T-helper 1 cell (primary cell): ENCODE measurements at places on chromosomes 7 and 10.

DNA sequence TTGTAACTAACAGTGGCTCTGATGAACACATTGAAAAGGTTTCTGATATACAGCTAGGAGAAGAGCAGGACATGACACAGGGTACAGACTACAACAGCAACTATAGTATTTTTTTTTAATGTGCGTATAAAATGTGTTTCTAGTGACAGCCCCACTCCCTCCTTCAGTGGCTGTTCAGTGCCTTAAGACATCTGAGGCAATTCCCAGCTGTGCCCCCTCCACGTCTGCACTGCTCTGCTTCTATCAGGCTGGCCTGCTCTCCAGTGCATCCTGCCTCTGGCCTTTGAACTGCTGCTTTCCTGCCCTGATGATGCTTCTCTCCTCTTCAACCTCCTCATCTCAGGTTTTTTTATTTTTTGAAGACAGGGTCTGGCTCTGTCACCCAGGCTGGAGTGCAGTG, 111.2 kb downstream of the SPAG6 start:
- no peak for DNase-seq

DNA sequence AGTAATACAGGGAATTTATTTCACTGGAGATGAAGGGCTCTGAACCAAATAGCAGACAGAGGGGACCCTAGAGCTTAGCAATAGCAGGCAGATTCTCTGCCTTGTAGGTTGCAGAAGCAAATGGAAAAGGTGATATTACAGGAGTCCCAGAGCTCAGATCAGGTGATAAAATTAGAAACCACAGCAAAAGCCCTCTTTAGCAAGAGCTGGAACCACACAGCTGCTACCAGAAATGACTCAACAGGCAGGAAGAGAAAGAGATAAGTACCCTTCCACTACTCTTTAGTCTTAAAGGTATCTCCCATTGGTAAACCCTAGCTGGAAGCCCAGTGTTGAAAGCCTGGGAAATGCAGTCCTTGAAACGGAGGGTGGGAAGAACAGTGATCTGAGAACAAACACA, 535.6 kb upstream of the GHITM start:
- DNase-seq: no peak

DNA sequence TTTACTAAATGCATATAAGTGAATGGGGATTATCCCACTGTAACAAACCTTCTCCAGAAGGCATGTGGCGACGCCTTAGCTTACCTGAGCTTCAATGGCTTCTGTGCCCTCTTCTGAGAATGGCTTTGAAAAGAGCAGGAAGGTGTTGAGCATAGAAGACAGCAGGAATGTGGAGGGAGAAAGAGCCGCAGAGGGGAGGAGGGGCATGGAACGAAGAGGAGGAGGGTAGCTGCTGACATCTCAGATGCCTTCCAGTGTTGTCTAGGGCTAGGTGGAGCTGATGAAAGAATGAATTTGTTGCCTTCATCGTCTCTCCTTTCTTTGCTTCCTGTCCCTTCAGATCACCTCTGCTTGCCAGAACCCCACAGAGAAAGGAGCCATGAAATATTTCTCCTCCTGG, 86.2 kb downstream of the ITIH5 start:
- DNase-seq: no peak

DNA sequence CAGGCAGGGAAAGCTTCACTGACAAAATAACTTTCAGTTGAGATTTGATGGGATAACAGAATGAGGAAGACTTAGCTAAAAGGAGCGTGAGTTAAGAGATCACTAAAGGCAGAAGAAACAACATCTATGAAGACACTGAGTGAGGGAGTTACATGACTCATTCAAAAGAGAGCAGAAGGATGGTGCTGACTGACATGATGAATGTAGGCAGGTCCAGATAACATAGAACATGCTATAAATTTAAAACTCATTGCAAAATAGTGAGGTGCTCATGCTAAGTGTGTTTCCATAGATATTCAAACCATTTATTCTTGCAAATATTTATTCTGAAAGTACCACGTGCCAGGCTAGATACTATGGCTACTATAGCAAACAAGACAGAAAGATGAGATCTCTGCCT, 116.4 kb upstream of the DGKB start:
- no peak for DNase-seq

GRCh38 chr10:48535416-48536155, 69.3 kb downstream of the ARHGAP22 start:
- DNase-seq: no peak

GRCh38 chr7:116522247-116522646, 2.6 kb upstream of the CAV1 start:
- no peak for DNase-seq

DNA sequence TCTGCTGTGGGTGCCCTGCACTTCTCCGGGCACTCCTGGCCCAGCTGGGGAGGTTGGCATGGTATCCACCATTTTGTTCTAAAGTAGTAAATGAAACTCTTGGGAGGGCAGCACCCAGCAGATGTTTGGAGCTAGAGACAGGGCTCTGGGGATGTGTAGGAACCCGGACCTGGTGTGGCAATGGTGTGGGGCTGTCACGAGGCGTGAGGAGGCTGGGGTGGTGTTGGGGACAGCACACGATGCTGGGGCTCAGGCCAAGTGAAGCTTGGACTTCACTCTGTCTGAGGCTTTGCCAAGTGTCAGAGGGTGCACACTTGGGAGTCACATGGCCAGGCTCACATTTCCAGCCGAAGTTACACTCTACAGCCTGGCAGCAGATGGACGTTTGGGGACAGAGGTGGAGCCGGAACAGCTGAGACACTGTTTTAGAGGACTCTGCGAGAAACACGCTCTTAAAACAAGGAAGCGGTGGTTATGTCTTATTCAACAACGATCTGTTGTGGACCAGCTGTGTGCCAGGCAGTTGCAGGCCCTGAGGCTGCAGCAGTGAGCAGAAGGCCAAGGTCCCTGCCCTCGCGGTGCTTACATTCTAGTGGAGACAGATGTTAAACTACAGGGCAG, 118.2 kb downstream of the CUX1 start:
- no peak for DNase-seq

DNA sequence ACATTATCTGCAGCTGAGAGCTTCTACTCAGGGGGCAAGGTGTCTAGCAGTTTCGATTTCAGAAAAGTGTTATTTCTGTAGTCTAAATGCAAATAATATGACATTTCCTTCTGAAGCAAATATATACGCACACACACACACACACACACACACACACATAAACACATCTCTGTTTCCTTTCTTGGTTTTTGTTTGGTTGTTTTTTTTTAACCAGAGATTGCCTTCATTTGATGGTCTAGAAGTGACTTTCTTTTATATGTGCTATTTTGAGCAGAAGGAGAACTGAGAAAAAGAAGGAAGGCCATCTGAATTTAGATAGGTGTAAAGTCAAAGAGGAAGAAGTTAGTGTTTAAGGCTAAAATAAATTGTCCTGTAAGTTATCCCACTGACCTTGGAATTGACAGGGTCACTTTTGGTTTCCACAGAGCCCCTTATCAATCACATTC, 142.2 kb downstream of the TRIL start:
- DNase-seq: no peak

GRCh38 chr10:86314616-86315548, 51.7 kb downstream of the GRID1 start:
- DNase-seq: no peak

DNA sequence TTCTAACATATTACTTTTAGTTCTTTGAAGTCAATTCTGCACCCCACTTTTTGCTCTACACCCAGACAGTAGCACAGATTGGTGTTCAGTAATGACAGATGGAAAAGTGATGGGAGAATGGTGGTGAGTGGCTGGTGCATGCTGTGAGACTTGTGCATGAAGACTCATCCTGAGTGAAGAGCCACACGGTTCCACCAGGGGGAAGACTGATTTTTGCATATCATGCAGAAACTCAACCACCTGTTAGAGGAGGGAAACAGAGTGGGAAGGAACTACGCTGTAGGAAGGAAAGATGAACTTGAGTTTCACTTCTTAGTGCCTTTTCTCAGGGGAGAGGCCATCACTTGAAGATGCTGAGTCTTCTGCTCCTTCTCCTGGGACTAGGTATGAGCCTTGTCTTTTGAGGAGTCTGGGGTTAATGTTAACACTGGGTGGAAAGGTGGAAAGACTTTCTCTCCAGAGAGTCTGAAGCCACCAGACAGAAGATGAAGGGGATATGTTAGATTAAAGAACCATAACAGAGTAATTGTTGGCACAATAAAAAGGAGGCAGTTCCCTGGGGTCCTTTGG, 9.3 kb upstream of the PRSS1 start:
- DNase-seq: no peak

GRCh38 chr10:11397980-11398580, 213.4 kb downstream of the USP6NL start:
- DNase-seq: no peak

GRCh38 chr7:71198887-71199286, 66.9 kb downstream of the GALNT17 start:
- DNase-seq: no peak

DNA sequence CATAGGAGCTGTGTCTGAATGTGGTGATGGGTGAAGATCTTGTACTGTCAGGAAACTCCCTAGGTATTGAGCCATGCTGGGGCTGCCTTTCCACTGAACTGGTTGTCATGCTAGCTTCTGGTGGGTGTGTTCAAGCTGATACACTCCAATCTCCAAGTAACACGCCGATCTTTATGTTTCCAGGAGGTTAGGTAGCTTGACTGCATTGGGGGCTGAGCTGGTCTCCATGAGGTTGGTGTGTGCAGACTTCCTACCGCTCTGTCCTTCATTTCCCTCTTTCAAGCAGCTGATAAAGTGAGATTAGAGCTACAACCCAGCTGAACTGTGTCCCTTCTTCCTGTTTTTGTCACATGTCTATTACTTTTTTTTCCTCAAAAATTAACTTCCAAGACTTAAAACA, 265.5 kb downstream of the ANKRD30A start:
- no peak for DNase-seq

GRCh38 chr7:120400806-120401455, 128.0 kb downstream of the KCND2 start:
- no peak for DNase-seq

GRCh38 chr7:137025469-137026175, 157.2 kb downstream of the CHRM2 start:
- no peak for DNase-seq

DNA sequence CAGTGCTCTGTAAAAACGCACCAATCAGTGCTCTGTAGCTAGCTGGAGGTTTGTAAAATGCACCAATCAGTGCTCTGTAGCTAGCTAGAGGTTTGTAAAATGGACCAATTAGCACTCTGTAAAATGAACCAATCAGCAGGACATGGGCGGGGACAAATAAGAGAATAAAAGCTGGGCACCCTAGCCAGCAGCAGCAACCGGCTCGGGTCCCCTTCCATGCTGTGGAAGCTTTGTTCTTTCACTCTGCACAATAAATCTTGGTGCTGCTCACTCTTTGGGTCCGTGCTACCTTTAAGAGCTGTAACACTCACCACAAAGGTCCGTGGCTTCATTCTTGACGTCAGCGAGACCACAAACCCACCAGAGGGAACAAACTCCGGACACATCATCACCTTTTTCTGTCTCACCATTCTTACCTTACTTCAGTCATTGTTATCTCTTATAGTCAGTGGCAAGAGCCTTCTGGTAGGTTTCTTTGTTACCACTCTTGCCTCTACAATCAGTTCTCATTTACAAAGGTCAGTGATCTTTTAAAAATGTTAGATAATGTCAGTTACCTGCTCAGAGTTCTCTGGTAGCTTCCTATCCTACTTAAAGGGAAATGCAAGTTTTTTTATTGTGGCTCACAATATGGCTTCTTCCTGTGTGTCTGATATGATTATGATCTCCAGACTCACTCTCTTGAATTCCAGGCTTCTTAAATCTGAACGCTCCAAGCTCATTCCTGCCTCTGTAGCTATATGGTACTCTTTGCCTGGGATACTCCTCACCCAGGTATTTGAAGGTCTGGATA, 4.5 kb downstream of the STAM start:
- peak; percentile 71 for DNase-seq

GRCh38 chr10:86113044-86113443, 253.6 kb downstream of the GRID1 start:
- no peak for DNase-seq

- DNase-seq: no peak
Observed at GRCh38 chr10:104527013-104527412, 114.1 kb upstream of the SORCS3 start.

DNA sequence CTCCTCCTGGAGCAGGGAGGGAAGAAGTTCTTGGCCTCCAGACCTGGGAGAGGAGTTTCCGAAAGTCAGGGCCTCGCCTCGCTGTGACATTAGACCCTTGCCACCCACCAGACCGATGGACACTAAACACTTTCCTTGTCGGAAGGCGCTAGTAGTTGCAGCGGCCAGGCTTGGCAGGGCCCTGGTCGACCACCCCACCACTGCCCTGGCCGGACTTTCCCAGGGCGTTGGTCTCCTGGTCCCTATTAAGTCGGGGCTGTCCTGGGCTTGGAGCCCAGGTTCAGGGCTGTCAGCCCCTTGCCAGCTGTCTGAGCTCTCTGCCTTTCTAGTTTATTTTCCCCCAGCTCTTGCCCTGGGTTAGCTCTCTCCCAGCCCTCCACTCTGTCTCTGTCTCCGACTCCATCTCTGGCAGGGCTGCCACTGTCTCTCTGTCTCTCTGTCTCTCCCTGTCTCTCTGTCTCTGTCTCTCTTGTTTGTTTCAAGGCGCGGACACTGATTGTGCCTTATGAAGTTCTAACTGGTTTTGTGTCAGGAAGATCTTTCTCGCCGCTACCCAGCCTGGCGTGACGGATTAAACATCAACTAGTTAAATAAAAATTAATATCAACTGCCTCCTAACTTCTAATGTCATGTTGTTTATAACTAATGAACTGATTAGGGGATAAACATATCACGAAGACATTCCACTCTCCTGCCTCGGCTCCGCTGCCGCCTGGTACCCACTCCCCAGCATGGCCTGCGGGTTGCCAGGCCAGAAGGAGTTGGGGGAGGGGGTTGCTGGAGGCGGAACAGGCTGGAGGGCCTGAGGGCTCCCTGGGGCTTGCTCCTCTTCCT, 13.8 kb upstream of the PAX2 start:
- no peak for DNase-seq

DNA sequence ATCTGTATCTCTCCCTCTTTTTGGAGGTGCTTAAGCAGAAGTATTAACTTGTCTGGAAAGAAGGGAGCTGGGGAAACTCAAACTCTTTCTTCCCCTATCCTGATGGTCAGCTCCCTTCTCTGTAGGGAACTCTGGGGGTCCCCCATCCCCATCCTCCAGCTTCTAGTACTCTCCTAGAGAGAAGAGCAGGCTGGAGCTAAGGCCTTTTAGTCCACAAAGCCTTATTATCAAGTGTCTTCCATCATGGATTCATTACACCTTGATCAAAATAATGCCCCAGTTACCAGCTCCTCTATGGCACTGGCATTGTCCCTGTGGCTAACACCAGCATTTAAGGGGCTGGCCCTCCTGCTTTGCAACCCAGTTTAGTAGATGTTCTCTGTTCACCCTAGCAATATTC, 35.7 kb downstream of the CADPS2 start:
- no peak for DNase-seq

GRCh38 chr10:90614631-90615030, 243.2 kb downstream of the HTR7 start:
- no peak for DNase-seq

GRCh38 chr7:106618480-106618879, 42.5 kb downstream of the CCDC71L start:
- no peak for DNase-seq
